ENCODE measurements at places on chromosomes 12 and 14. TPM values are rescaled to one million over a fixed set of nuclear protein-coding genes. Genes with fewer than 3 reads are reported as not detected.
A peak's percentile ranks its signal among the peaks of the same experiment; 100 is the strongest.

- peak; percentile 76 for DNase-seq
Observed at GRCh38 chr12:31874961-31875608, 84.1 kb upstream of the RESF1 start.

GRCh38 chr14:104171029-104171697 is 32.8 kb downstream of the KIF26A start:
- no peak for DNase-seq

DNA sequence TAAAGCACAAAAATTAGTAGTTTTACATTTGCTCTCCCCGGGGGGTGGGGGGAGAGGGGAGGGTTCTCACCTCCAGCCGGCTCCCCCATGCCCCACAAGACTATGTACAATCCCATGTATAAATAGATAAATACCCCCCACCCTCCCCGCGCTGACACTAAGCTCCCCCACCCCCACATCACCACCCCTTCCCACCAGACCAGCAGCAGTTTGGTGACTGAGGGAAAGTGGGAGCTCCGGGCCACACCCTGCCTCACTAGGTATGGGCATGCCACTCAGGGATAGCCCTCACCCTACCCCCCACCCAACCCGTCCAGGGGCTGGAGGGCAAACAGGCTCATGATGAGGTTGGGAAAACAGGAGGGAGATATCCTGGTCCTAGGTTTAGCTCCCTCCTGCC is 1.9 kb upstream of the PRKAG1 start:
- DNase-seq = no peak

DNA sequence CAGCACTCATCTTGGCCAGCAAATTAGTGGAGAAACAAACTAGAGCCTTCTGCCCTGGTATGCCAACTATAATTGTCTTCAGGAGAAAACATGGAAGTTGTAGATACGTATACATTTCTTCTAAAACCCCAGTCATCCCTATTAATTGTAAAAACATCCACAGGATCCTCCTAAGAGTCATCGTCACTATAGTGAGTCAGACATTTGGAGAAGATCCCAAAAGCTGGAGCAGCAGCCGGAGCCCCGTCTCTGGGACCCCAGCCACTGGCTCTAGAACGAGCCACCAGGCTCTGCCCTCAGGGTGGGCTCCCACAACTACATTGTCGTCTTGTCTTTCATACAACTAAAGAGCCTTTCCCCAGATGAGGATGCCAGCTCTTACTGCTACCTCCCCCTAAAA is 15.5 kb downstream of the PRKAB1 start:
- DNase-seq = no peak

- DNase-seq = no peak
Observed at GRCh38 chr12:25797386-25797785, 161.1 kb upstream of the RASSF8 start.

DNA sequence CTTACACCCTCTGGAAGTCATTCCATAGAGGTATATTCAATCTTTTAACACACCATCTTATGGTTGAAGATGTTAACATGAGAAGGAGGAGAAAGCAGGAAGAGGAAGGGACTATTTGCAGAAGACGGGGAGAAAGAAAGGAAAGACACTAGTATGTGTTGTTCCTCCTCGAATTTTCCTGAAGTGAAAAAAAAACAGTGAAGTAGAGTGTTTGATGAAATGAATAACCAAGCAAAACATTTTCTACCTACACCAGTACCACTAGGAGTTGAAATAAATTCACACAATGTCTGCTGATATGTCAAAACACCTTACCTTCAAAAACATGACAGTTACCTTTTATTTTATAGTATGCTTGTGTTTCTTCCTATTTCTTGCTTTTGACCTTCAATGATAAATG is 1.4 kb upstream of the CNOT2 start:
- DNase-seq = no peak

DNA sequence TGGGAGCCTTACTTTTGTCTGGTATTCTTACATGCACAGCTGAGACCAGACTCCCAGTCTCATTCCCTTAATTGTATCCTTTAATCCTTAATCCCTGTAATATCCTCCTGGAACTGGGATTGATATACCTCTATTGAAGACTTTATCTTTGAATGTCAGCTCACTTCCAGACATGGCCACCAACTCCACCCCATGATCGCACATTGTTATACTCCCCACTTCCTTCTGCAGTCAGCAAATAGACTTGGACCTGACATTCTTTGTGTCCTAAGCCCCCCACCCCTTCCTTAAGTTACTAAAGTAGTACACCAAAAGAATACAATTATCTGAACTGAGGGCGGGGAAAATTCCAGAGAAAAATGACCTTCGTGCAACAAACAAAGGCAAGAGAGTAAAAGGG is 8.6 kb upstream of the OSBPL8 start:
- no peak for DNase-seq

- DNase-seq = no peak
Observed at GRCh38 chr12:123134271-123134671, 16.6 kb downstream of the PITPNM2 start.

- DNase-seq = peak; percentile 26
Observed at GRCh38 chr12:96502477-96502876, 13.1 kb downstream of the CFAP54 start.

DNA sequence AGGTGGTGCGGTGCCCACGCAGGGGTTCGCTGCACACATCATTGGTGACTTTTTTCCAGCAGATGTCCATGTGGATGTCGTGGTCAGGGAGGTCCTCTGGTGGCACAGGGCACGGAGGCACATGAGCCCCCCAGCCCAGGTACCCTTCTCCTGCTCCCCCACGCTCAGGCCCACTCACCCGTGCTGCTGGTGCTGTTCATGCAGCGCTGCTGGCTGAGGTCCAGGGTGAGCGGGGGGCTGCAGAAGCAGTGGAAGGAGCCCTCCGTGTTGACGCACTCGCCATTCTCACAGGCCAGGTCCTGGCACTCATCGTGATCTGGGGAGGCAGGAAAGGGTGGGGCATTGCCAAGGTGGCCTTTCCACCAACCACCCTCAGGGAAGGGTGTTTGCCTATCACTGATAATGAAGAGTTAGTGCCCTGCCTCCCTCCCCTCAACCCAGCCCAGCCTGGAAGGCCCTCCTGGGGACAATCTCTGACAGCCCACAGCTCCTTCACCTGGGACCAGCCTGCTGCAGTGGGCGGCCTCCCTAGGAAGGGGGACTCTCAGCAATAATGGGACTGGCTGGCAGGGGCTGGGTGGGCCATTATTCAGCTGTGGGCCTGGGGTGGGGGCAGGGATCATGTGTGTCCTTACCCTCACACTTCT is 9.8 kb downstream of the ISCA2 start:
- DNase-seq = no peak

DNA sequence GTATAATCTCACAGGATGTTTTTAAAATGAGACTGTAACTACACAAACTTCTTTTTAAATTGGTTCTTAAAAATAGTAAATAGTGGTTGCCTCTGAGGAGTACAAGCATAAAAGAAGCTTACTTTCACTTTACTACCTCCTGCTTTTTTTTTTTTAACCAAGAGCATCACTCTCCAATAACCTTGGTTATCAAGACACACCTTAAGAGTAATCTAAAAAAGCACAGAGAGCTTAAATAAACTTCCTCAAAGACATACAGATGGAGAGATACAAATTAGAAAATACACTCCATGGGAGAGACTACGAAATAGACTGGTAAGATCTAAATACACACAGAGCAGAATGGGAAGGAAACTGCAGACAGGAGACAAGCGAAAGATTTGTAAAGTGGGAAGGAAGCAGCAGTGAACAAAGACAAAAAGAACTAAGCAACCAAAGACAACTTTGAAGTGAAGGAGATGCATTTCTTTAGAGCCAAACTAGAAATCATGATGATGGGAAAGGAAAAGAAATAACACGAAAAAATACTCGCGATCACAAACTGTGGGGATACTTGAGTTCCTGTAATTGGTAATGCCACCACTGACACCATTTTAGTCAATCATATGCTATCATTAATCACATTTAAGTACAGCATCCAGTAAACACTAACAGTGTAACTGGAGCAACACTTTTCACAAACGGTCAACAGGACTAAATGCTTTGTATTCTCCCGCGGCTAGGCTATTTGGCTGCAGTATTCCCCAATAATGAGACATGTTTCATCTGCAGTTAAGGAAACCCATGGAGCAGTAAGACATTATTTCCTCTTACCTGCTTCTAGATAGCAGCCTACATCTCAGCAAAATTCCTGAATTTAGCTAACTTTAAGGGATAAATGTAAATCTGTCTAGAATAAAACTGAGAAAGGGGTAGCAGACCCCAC is 8.2 kb downstream of the SINHCAF start:
- DNase-seq = no peak

- no peak for DNase-seq
Observed at GRCh38 chr12:49340095-49340870, 3.3 kb upstream of the C1QL4 start.

GRCh38 chr12:14913381-14913781 is 25.0 kb downstream of the ERP27 start:
- DNase-seq = no peak

- DNase-seq = no peak
Observed at GRCh38 chr12:32091696-32092095, 15.0 kb upstream of the BICD1 start.

- no peak for DNase-seq
Observed at GRCh38 chr12:24111616-24112015, 162.1 kb upstream of the SOX5 start.

GRCh38 chr12:47216150-47216677 is 136.5 kb upstream of the AMIGO2 start:
- no peak for DNase-seq

- DNase-seq = no peak
Observed at GRCh38 chr14:39763402-39763890, 331.2 kb upstream of the FBXO33 start.

DNA sequence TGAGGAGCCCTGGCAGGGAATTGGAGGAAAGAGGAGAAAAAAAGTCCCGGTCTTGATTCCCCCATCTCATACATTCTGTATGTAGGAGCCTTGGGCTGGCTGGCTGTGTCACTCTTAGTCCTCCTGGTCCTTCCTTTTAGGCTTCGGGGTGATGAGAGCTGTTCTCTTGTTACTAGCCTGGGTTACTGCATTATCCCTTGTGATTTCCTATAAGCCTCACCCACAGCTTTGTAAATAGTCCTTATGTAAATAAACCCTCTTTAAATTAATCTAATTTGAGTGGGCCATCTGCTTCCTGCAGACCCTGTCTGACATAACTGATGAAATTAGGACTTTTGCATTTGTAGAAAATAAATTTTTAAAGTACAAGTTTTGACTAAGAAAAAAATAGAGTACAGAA is 19.2 kb downstream of the DNM1L start:
- DNase-seq = no peak

RASSF8 gene
- 5.3 TPM for polyA plus RNA-seq

MUCL1 gene
- polyA plus RNA-seq = not detected

IGFBP6 gene
- polyA plus RNA-seq = 128 TPM

PMCH gene
- polyA plus RNA-seq = not detected

OR4K13 gene
- not detected for polyA plus RNA-seq

CELA1 gene
- polyA plus RNA-seq = not detected

AKAP5 gene
- 1.9 TPM for polyA plus RNA-seq

ETNK1 gene
- 20.3 TPM for polyA plus RNA-seq

FKBP3 gene
- polyA plus RNA-seq = 155 TPM
